ENCODE measurements at places on chromosomes 12 and 14.

DNA sequence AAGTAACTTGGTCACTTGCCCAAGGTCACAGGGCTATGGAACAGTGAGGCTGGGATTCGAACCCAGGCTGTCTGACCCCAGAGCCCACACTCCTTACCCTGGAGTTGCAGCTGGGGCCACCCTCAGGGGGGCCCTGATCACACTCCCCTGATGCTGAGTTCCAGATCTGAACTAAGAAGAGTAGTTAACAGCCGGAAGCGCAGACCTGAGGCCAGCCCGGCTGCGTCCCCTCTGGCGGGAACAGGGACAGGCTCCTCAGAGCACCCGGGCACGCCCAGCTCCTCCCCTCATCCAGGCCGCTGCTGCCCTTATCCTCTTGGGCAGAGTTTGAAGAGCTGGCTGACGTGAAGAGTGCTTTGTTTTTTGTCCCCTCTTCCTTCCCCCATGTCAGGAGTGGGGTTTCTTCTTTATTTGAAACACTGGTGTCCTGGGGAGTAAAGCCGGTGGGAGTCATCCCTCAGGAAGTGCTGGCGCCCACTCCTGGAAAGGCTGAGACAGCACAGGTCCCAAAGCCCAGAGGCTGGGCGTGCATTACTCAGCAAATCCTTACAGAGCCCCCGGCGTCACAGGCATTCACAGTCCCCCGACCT lies 8.7 kb downstream of the PHB2 start:
- DNase-seq = peak; percentile 79

GRCh38 chr12:48454667-48455066 lies 17.7 kb upstream of the ANP32D start:
- no peak for DNase-seq

DNA sequence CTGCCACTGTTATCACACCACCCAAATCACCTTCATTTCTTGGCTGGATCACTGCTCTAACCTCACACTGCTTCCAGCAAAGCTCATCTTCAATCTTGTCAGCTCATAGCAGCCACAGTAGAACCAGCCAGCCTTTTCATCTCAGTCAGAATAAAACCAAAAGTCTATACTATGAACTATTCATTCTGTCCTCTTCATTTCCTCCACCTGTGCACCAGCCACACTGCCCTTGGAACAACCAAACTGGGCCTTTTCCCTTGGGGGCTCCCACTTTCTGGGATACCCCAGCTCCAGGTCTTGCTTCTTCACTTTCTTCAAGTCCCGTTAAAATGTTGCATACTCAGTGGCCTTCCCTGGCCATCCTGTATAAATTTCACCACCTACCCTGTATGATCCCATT lies 234.4 kb upstream of the DAAM1 start:
- DNase-seq = no peak

DNA sequence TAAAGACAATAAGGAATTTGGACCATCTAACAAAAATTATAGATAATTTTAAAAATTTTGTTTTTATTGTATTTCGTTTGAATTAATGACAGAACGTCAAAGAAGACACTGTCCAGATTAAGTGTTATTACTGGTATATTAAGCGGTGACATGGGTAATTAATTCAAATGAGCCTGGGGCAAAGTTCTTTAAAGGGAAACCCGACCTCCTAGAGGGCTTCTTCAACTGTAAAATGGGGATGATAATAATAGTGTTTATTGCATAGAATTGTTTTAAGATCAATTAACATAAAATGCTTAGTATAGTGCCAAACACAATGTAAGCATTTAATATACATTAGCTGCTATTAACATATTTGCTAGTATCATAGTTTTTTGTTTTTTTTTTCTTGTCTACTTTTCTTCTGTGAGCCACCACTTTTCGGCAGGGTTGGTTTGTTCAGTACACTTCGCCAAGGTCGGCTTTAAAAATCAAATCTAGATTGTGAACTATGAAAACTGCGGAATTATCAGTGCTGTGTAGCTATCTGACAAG lies 514 bp upstream of the LARP4 start:
- DNase-seq = no peak

- no peak for DNase-seq
These were observed 17.4 kb downstream of the GNG2 start for GRCh38 chr14:51877810-51878209.

DNA sequence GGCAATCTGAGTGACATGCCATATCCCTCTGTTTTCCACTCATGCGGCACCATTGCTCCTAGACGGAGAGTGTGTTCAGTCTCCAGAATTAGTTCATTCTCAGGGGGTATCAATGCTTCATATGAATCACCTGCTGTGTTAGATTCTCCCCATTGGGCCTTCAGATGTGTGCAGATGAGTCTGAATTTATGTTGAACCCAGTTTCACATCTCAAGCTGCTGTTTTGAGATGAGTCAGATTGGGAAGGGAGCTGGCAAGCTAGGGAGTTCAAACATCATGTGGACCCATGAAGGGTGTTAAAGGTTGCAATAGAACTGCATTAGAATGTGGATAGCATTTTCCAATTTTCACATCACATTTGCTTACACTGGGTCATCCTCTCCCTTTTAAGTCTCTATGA lies 46.9 kb upstream of the KCNA1 start:
- DNase-seq = no peak

DNA sequence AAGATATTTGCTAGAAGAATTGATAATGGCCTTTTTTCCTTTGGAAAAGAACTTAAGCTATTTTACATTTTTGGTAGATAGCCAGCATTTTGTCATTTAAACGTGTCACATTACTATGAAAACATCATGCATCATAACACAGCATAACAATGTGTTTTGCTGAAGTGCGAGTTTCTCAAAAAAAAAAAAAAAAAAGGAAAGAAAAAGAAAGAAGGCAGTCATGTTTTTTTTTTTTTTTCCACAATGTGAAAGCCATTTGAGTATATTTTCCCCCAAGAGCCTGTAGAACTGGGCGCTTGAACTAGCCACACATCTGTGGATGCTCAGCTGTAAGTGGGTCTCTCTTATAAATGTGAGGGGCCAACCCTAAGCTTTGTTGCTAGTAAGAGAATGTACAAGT lies 300.1 kb downstream of the AKAP6 start:
- no peak for DNase-seq

DNA sequence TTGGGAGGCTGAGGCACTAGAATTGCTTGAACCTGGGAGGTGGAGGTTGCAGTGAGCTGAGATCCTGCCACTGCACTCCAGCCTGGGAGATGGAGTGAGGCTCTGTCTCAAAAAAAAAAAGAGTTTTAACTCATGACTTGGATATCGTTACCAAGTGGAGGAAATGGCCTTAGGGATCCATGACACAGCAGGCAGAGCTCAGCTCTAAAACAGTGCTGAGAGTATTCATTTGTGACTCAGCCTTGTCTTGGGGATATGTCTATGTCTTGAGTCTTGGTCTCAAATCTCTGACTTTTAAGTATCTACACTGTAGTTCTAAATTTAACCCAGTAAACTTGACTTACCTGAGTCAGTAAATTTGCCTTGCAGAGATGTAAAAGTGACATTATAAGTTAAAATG lies 8.8 kb upstream of the PEX5 start:
- no peak for DNase-seq

- no peak for DNase-seq
These were observed 148.6 kb downstream of the ANO4 start for GRCh38 chr12:100942984-100943749.

DNA sequence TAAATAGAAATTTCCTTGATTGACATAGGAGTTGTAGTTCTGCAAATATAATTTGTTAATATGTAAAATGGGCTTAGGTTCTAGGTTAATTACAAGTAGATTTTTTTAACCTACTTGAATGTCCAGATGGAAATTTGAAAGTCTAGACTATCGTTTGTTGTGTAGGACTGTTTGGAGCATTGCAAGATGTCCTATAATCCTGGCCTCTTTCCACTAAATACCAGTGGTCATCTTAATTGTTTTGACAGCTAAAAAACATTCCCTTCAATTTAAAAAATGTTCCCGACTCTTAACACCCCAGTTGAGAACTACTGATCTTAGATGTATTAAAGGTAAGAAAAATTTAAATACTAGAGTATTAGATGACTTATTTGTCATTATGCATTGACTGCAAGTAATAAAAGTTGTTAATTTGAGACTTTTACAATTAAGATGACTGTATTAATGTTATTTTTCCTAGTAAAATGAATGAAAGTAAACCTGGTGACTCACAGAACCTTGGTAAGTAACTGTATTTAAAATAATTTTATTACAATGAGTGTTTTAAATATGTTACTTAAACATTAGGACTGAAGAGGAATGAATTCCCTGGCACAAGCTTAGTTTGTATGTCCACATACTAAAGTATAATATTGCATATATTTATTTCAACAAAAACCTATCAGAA lies 21.8 kb downstream of the G2E3 start:
- no peak for DNase-seq

- peak; percentile 87 for DNase-seq
These were observed 6.4 kb downstream of the SSH1 start for GRCh38 chr12:108850854-108851573.

DNA sequence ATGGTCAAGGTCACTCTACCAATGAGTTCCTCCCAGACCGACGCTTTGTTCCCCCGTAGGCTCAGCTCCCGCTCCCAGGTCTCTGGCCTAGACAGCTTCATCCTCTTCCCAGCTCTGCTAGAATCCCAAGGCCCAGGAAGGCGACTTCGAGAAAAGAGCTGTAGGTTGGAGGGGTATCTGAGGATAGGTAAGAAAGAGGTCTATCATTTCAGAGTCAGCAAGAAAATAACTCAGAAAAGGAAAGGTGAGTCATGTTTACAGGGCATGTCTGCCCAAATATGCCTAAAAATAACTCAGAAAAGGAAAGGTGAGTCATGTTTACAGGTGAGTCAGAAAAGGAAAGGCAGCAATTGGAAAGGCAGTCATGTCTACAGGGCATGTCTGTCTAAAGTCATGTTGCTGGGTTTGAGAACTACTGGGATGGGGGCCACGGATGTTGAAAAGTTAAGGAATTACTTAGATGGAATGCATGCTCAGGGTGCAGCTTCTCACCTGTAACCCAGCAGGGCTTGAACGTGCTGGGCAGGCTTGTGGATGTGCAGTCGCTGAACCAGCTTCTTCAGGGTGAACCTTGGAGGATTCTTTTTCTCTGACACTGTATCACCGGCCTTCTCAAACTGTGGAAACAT lies 12.2 kb downstream of the TEP1 start:
- no peak for DNase-seq

DNA sequence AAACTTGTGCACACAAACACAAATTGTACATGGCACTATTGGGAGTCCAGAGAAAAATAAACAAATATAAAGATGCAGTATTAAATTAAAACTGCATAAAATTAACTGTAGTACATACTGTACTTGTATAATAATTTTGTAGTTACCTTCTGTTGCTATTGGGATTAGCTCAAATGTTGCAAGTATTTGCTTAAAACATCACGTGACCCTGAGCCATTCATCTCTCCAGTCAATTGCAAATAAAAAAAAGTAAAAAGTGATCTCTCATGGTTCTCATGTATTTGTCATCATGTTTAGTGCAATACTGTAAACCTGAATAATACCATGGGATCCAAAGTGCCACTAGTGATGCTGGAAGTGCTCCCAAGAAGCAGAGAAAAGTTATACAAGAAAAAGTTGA lies 88.1 kb upstream of the NAV3 start:
- no peak for DNase-seq

GRCh38 chr14:58128416-58128815 lies 23.6 kb downstream of the ARMH4 start:
- DNase-seq = no peak

GRCh38 chr12:105461271-105461943 lies 130.9 kb downstream of the C12orf75 start:
- no peak for DNase-seq

DNA sequence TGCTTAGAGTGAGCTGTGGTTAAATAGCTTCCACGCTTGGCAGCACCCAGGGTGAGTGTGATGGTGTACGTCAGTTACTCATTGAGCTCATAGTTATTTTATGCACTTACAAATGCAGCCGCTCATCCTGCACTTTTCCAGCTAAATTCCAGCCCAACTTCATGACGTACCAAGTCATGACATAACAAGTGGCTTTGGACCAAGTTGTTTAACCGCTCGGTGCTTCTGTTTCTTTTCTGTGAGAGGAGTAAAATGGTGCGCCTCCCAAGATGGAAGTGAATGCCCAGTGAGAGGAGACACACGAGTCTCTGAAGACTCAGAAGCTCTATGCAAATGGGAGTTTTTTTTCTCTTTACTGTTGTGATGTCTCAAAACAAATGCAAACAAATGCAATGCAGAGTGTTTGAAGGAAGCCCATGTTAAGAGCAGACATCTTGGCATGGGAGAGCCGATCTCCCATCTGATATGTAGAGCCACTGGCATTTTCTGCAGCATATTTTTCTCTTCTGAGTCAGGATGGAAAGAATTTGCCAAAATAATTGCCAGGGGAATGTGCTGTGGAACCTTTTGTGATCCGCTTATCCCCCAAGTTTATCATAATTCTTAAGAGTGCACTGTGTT lies 72.2 kb downstream of the FBXW8 start:
- no peak for DNase-seq

GRCh38 chr12:19945559-19946435 lies 422.5 kb upstream of the PDE3A start:
- no peak for DNase-seq

DNA sequence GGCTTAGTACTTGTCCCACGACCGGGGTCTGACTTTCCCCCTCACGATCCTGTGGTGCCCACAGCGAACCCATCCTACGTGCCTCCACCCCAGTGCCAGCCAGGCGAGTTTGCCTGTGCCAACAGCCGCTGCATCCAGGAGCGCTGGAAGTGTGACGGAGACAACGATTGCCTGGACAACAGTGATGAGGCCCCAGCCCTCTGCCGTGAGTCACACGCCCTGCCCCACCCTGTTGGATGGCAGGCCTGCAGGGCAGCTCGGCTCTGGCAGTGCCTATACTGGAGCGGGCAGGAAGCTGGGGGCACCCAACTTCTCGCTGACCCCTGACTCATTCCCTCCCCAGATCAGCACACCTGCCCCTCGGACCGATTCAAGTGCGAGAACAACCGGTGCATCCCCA lies 18.3 kb upstream of the LRP1-AS start:
- DNase-seq = no peak
